Effector CD4-positive, alpha-beta T cell (primary cell): ENCODE measurements at places on chromosomes 7 and 10.

DNA sequence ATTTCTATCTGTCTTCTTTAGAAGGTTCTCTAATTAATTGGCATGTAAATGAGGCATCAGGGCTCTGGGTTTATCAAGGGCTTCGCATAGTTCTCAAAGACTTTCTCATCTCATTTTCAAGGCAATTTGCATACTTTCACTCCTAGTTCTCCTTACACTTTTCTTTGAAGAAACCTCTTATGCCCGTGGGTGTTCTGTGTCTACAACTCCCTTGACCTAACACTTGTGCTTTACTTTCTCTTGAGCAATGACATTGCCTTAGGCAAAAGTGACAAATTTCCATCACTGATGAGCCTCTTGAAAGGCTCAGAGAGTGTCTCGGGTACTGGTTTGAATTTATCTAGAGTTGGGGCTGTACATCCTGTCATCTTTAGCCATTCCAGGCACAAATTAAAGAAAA, 74.7 kb upstream of the ITPRID1 start:
- DNase-seq = no peak

- DNase-seq = no peak
These were observed 108.4 kb upstream of the ZMIZ1 start for GRCh38 chr10:78960316-78960800.

GRCh38 chr10:132839061-132839460, 53.1 kb upstream of the NKX6-2 start:
- no peak for DNase-seq

- no peak for DNase-seq
These were observed 17.1 kb downstream of the IQCE start for GRCh38 chr7:2575733-2576340.

GRCh38 chr10:115049960-115050359, 43.2 kb upstream of the ATRNL1 start:
- DNase-seq = no peak

- no peak for DNase-seq
These were observed 1.2 kb upstream of the MAT1A start for GRCh38 chr10:80290474-80291220.

- DNase-seq = no peak
These were observed 926.3 kb downstream of the NRG3 start for GRCh38 chr10:82801289-82801688.
